H1 (cell line): ENCODE measurements at places on chromosomes 2 and 18. TPM values are rescaled to one million over a fixed set of nuclear protein-coding genes. Genes with fewer than 3 reads are reported as not detected.

DNA sequence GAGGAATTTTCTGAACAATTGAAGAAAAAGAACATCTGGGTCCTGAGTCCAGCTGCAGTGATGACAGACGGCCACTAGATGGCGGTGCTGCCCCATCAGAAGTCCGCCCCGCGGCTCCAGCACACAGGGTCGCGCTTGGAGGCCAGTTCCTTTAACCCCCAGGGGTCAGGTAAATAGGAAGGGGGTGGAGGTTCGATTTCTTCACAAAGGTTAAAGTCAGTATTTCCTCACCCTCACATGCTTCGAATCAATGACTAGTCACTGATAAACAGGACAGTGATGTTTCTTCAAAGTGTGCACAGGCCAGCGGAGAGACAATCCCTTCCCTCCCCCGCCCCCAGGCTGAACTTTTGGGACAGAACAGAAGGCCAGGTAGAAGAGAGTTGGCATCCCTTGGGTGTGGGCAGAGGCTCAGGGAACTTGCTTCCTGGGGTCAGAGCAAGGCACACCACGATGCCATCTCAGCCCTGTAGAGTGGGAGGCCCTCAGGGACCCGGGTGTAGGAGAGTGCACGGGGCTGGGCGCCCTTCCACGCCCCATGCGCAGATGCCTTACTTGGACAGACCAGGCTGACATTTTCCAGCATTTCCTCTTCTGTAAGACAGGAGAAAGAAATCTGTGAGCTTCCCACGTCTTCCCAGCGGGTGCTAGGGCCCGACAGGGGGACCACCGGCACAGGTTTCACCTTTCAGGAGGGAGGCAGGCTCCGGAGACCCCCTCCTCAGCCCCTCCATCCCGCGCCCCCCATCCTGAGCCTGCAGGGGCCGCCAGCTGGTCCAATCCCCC lies 722 bp downstream of the APOB start:
- peak; percentile 38 for DNase-seq

GRCh38 chr2:104857262-104858005 lies 3.5 kb downstream of the POU3F3 start:
- no peak for DNase-seq

DNA sequence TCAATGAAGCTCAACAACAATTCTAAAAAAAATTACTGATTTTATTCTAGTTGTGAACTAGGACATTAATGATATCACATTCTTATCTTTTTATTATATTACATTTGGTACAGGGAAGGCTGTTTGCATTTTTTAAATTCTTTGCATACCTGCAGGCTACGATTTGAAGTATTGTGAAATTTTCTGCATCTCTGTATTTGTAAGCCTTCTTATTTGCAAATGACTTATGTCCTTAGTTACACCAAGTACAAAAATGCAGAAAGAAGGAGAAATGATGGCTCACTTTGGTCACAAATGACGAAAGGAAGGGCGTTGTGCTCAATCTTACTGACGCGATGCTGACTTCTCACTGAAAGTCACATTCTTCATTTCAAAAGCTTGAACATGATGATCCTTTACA lies 227.5 kb upstream of the SOX11 start:
- DNase-seq: no peak

DNA sequence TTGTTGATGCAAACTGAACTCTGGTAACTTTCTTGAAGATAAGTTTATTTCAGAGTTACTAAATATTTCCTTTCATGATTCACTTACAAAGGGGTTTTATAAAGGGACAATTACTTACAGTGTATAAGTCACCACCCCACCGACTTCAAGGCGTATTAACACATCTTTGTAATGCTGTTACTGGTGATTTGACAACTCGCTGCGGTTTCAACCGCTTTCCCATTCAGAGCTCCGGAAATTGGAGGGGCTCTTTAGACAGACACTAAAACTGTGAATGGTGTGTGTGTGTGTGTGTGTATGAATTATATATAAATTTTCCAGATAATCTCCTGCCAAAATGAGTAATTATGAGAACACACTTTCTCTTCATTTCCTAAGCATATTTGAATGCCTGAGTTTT lies 4.9 kb downstream of the TM4SF20 start:
- no peak for DNase-seq

- DNase-seq: no peak
Observed at GRCh38 chr2:24820598-24821432, 27.6 kb downstream of the CENPO start.

GRCh38 chr2:231691251-231691772 lies 17.0 kb upstream of the PTMA start:
- no peak for DNase-seq

Gene PLB1
- 0.15 and 0.20 TPM in 2 replicates for total RNA-seq

Gene NXPH2
- 5.6 and 6.9 TPM in 2 replicates for total RNA-seq

Gene IL1RN
- total RNA-seq: not detected in 2 replicates

Gene DYSF
- total RNA-seq: 7.1 and 8.5 TPM in 2 replicates

Gene ASNSD1
- total RNA-seq: 37.7 and 44.8 TPM in 2 replicates

Gene ABCB11
- not detected in 2 replicates for total RNA-seq

Gene CPO
- 1.3 and 1.9 TPM in 2 replicates for total RNA-seq
